ENCODE measurements at places on chromosomes 2 and 18.

DNA sequence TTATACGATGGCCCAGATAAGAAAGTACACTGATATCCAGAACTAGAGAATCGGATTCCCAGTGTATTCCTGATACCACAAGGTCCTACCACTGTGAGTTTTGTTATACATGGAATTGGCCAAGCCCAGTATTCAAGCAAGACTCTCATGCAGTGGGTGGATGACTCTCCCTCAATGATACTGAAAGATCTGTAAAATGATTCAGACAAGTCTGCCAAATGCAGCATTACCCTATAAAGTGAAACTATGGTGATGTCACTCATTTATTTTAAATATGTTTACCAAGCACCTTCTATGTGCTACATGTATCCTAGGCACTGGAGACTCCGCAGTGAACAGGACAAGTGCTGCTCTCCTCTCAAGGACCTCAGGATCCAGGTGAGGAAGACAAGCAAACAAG is 22.6 kb downstream of the MYO5B start:
- no peak for DNase-seq

DNA sequence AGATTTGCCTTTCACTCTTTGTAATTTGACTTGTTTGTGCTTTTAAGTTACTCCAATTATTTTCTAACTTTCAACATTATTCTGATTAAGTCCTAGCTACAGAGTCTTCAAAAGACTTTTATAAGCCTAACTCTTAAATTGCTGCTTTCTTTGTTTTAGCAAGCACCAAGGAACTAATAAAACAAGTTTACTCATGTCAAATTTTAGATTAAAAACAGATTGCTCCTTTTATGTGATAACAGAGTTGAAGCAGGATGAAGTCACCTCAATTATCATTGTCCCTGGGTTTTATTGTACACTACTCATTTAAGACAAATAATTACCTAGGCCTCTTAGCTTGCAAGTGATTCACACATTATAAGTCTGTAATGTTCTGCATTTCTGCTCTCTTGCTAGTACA is 678.4 kb downstream of the ERBB4 start:
- no peak for DNase-seq

- DNase-seq = no peak
Measured at GRCh38 chr2:219123356-219124135, 37.1 kb downstream of the NHEJ1 start.

GRCh38 chr18:60235164-60235563 is 137.4 kb downstream of the MC4R start:
- DNase-seq = no peak

DNA sequence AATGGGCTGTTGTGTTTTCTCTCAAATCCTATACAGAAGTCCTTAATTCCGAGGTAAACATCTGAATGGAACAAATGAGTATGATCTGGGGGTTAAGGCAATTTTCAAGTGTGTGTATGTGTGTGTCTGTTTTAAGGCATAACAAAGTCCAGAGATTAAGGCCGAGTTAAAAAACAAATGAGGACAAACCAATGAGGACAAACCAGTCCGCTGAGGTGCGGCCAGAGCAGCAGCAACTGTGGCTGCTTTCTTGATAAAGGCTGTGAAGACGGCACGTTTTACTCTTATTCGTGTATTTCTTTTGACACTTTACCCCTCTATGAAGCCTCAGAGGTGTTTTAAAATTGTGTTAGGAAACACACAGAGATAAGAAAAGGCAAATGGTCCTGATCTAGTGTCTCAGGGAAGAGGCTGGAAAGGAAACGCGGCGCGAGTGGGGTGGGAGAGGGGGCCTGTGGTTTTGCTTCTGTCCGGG is 495 bp upstream of the GULP1 start:
- no peak for DNase-seq

GRCh38 chr2:233974530-233975071 is 57.4 kb downstream of the TRPM8 start:
- DNase-seq = peak; percentile 51

GRCh38 chr2:2640371-2640770 is 309.3 kb upstream of the MYT1L start:
- no peak for DNase-seq

- DNase-seq = no peak
Measured at GRCh38 chr2:939936-940601, 10.6 kb upstream of the SNTG2 start.

- no peak for DNase-seq
Measured at GRCh38 chr2:12176623-12177454, 430.4 kb downstream of the LPIN1 start.

DNA sequence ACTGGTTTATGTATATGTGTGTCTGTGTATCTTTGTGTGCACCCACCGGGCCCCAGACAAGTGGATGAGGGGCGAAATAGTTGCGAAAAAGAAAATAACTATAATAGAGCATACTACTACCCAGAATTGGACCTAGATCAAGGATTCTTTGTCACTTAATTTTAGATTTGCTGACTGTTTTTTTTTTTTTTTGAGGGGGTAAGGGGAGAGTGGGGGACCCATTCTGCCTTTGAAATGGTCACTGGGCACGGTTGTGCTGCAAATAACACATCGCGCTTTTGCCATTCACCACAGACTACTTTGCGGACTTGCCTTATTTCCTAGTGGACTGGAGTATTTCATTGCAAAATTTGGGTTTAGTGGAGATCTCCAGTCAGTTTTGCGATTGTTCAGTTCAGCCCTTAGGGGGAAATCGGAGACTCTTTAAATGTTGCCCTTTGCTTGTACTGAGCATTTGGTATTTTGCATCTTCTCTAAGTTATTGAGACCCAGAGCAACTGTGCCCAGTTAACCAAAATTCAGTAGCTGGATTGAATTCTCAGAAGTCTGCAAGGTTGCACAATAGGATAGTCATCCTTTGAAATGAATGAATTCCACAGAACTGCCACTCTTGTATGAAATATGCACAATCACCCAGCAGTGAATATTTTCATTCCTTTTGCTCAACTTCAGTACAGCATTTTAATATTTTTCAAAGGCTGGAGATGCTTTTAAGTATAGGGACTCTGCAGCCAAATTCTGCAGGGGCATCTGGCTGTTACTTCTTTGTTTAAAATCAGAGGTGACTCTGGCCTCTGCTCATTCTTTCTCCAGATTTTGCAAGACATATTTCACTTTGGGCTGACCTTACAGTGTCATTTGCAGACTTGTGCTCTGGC is 2.9 kb downstream of the TRIB2 start:
- DNase-seq = peak; percentile 52

GRCh38 chr2:66581339-66582103 is 146.6 kb downstream of the MEIS1 start:
- DNase-seq = no peak

- DNase-seq = no peak
Measured at GRCh38 chr2:219207884-219208740, 1.5 kb downstream of the ZFAND2B start.

DNA sequence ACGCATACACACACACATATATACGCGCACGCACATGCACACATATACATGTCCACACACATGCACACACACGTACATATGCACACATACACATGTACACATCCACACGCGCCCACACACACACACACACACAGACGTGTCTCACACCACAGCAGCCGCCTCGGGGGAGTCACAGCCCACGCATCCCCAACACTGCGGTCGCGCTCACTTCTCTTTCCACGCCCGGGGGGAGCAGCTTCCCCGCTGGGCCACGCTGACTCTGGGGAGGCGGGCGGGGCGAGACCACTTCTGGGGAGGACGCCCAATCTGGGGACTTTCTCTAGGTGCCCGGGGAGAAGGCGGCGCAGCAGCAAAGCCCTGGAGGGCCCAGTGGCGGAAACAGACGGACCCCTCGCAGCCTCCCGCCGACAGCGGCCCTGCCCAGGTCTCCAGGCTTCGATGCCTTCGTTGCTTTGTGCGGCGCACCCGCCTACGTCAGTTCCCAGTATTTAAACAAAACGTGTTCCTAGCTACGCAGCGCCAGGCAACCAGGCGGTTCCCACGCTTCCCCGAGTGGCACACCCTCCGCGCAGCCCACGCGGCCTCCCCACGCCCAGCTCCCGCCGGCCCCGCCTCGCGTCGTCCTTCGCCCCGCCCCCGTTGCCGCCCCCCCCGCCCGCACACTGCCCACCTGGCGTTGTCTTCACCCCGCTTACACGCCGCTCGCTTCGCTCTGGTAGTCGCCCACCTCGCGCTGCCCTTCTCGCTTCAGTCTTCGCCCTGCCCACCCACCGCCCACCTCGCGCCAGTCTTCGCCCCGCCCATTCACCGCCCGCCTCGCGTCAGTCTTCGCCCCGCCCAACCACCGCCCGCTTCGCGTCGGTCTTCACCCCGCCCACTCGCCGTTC is 810 bp upstream of the RBFA start:
- DNase-seq = no peak

- no peak for DNase-seq
Measured at GRCh38 chr18:33540392-33540791, 37.6 kb upstream of the ASXL3 start.

- DNase-seq = no peak
Measured at GRCh38 chr18:1708006-1708405, 803.3 kb downstream of the ADCYAP1 start.

DNA sequence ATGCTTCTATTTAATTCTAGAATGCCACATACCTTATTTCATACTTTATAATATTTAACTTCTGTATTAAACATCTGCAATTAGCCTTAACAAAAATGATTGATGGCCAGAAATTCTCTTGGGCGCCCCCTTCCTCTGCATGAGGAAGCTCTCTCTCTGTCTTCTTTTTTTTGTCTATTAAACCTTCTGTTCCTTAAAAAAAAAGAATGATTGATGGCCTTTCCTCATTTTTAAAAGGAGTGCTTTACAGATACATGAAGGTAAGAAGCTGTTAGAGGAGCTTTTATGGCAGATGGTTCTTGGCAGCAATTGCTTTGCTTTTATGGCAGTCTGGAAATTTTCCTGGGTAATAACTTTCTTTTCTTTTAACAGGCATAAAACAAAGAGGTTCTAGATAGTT is 526.9 kb downstream of the SLC4A3 start:
- DNase-seq = no peak

DNA sequence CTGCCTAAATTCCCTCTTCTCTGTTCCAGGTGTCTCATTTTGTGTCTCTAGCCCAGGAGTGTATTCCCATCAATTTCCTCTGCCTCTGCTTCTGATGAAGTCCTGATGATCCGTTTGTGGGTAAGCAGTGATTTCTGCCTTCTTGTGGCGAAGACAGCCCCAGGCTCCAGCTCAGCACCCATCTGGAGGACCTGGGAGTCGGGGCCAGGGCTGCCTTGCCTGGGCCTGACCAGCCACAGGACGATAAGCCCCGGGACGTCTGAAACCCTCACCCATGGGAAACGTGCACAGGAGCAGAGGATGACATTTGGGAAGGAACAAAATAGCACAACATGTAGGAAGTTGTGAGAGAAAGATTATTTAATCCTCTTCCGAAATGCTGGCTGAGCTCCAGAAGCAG is 206.9 kb downstream of the FBXO15 start:
- no peak for DNase-seq

Measured in activated CD4-positive, alpha-beta T cell treated with anti-CD3 and anti-CD28 coated beads, Interleukin-2, Interleukin-4, amounts not matched to agents 100 ng/mL and 50 ng/mL, durations not matched to agents 16 hours and 8 hours (primary cell).